ENCODE measurements at places on chromosomes 3 and 15.
A peak's percentile ranks its signal among the peaks of the same experiment; 100 is the strongest.

DNA sequence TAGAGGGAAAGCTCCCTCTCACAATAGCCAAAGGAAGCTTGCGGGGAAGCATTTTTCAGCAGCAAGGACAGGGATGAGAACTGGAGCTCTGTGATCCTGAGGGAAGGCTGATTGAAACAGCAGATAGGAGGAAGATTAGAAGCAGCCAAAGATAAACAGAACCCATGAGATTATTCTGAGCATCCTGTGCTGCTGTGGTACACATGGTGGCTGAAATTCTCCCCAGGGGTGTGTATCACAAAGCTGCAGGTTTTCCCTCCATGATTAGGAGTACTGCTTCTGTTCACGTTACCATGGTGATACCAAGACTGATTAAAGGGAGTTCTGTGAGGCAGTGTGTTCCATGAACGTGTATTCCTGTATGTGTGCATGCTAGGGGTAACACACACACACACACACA lies 30.3 kb upstream of the PSMD6 start:
- DNase-seq: no peak

DNA sequence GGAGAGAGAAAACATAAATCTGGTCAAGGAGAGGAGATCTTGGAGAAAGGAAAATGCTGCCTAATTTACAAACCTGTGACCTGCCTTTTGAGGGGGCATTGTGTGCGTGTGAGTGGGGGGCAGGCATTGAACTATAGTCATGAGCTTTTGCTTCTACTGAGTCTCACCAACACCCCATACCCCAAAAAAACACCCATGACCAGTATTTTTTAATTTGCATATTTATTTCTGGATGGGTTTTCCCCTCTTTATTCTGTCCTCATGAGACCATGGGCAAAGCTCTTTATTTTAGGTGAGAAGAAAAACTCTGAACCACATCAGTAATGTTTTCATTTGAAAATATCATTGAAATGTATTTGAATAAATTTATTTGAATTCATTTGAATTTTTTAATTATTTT lies 20.6 kb downstream of the CD80 start:
- DNase-seq: no peak

DNA sequence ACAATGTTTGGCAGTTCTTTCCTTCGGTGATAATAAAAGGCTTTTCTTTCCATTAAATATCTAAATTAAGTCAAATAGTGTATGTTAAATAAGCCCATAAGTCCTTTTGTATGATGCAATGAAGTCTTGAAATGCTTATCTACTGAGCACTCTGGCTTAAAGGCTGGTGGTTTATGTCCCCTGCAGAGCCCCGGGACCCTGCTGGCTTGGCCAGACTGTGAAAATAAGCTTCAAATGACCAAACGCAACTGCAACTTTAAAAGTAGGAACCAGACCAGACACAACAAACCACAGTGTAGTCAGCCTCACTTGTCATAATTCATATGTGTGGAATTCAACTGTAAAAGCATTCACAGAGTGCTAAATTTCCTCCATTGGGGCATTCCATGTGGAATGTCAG lies 72.5 kb downstream of the FOXP1 start:
- no peak for DNase-seq

- no peak for DNase-seq
These were observed 21.9 kb downstream of the AAGAB start for GRCh38 chr15:67232591-67232990.

- DNase-seq: peak; percentile 6
These were observed 27.1 kb downstream of the DUOX1 start for GRCh38 chr15:45156744-45157455.

- peak; percentile 17 for DNase-seq
These were observed 646 bp downstream of the IQCB1 start for GRCh38 chr3:121834157-121834670.

DNA sequence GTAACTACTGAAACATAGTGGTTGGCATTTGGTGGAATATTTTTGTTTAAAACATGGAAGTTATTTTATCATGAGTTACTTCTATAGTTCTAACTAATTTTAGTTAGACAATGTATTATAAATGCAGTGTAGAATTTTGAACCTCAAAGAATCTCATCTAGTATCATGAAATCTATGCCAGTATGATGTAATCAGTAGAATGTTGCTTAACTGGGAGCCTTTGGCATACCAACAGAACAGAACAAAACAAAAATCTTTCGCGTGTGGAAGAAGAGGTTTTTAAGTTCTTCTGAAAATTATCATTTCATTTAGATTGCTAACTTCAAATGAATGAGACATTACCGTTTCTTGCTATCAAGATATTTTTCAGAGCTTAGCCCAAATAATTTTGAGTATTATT lies 98.4 kb upstream of the LRRFIP2 start:
- DNase-seq: no peak

GRCh38 chr3:132083159-132083558 lies 48.3 kb upstream of the CPNE4 start:
- no peak for DNase-seq

GRCh38 chr15:91921843-91922198 lies 68.3 kb downstream of the SLCO3A1 start:
- DNase-seq: no peak

Data from right cardiac atrium (tissue), 5 donors.